ENCODE measurements at places on chromosomes 7 and 10.

DNA sequence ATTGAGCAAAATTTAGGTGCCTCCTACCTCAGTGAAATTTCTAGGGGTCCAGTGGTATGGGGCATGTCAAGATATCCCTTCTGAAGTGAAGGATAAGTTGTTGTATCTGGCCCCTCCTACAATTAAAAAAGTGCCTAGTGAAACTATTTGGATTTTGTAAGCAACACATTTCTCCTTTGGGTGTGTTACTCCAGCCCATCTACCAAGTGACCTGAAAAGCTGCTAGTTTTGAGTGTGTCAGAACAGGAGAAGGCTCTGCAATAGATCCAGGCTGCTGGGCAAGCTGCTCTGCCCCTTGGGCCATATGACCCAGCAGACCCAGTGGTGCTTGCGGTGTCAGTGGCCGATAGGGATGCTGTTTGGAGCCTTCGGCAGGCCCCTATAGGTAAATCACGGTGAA, 46.0 kb downstream of the PTPRE start:
- DNase-seq = no peak

GRCh38 chr10:97849687-97850402, at the start of gene GOLGA7B:
GOLGA7B (plus strand) TSS chr10:97849843; CDS start chr10:97850304, 461 bp downstream.
- peak; percentile 82 for DNase-seq

DNA sequence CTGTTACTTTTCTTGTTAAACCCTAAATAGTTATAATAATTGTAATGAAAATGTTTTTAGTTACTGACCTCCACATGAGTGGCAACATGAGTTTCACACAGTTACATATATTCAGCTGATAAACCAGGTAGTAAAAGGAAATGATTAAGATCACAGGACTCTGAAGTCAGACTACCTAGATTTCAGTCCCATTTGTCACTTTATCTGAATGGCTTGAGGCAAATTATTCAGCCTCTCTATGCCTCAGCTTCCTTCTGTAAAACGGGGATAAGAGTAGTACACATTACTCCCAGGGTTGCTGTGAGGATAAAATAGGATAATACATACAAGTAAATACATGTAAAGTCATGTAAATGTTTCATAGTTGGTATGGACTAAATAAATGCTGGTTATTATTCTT, 254.3 kb upstream of the LRRTM3 start:
- no peak for DNase-seq

DNA sequence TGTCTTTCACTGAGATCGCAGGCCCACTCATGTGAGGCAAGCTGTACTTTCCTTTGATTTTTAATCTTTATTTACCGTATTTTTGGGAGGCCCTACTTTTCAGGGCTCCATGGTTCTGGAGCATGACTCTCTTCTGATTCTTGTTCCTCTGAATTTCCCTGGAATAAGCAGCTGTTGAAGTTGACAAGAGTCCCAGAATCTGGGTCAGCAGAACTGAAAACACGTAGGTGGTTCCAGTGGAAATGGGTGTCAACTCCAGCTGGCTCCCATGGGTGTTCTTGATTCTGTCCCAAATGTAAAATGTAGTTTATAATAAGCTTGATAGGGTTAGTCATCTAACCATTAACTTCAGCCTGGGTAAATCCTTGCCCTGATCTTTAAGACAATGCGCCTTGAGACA, 409.4 kb downstream of the GATA3 start:
- no peak for DNase-seq

DNA sequence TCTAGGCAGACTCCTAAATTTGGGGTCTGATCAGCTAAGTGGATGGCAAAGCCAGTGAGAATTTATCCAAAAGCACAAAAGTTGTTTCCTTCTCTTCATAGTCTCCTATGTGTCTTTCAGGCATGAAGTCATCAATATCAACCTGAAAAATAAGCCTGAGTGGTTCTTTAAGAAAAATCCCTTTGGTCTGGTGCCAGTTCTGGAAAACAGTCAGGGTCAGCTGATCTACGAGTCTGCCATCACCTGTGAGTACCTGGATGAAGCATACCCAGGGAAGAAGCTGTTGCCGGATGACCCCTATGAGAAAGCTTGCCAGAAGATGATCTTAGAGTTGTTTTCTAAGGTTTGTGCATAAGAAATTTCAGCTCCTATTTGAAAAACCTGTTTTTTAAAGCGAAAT, 4.8 kb downstream of the GSTO1 start:
- no peak for DNase-seq

GRCh38 chr10:124162774-124163354, 69.5 kb upstream of the CHST15 start:
- DNase-seq = no peak

GRCh38 chr10:124619195-124619594, 125.0 kb downstream of the FAM53B start:
- no peak for DNase-seq

GRCh38 chr7:5143106-5143505, 46.9 kb upstream of the WIPI2 start:
- no peak for DNase-seq

DNA sequence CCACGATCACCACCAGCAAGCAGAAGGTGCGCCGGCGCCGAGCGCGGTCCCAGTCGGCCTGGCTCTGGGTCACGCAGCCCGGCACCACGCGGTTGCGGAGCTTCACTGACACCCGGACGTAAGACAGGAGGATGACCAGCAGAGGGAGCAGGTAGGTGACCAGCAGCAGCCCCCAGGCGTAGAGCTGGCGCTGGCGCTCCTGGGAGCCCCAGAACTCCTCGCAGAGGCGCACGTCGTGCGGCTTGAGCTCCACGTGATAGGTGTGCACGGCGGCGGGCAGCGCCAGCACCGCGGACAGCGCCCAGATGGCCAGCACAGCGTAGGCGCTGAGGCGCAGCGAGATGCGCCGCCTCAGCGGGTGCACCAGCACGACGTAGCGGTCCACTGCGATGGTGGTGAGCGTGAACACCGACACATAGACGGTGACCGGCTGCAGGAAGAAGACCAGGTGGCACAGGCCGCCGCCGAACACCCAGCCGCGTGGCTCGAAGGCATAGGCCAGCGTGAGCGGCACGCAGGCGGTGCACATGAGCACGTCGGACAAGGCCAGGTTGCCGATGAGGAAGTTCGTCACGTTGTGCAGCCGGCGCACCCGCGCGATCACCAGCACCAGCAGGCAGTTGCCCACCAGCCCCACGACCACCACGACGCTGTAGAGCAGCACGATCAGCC, 920 bp downstream of the PRLHR start:
- peak; percentile 72 for DNase-seq

DNA sequence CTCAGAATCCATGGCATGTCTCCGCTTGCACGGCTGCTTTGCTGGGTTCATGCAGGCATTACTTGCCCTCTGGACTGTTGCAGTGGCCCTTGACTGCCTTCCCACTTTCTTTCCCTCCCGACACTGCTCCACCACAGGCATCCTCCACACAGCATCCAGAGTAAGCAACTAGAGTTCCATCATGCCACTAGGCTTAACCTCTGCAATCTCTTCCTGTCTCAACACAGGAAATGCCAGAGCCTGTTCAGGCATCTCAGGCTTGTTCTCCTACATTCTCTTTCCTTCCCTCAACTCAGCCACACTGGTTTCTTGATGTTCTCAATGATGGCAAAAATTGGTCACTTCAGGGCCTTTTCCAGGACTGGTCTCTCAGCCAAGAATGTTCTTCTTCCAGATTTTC, 284.5 kb upstream of the KLF6 start:
- DNase-seq = no peak

- no peak for DNase-seq
Observed at GRCh38 chr10:132186488-132187429, at the start of gene DPYSL4. DPYSL4 (plus strand) TSS chr10:132186948; CDS start chr10:132187064, 116 bp downstream.

DNA sequence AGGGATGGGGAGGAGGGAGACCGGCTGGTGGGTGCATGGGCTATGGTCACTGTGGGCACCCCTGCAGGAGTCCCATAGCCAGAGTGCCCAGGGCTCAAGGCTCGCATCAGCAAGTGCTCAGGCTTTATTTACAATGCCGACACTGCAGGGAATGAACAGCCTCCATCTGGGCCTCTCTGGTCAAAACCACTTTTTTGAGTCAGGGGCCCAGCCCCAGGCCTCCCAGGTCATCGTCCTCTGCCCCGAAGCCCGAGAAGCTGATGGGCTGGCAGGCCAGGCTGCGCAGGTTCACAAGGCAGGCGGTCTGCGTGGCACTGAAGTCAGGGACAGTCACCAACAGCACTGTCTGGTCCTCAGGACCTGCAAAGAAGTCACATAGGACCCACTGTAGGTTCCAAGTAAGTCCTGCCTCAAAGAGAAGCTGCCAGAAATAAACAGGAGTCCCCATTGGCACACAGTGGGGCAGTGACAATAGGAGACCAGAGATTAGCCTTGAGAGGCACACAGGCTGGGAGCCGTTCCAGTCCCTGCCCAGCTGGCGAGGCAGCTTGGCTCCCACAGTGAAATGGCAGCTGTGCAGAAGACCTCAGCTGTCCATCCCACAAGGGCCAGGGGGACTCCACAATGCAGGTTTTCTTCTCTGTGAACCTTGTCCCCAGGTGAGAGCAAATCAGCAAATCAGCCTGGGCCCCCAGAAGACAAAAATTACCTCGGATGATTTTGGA, 8.6 kb downstream of the POLD2 start:
- DNase-seq = no peak

- no peak for DNase-seq
Observed at GRCh38 chr7:27351137-27351536, 108.5 kb downstream of the EVX1 start.

DNA sequence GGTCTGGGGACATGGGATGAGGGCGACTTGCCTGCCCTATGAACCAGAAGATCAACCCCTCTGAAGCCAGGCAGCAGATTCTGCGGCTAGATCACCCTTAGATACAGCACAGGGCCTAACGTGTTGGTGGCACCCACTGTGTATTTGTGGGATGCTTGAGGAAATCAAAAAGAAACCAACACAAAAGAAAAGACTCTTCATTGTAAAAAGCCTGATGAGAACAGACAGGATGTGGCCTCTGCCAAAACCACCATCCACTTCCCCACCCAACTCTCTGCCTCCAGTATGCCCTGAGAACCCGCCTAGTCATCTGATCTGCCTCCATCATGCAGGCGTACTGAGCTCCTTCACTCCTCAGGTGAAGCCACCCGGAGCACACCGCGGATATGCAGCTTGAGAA, 97.2 kb upstream of the INSYN2A start:
- no peak for DNase-seq

DNA sequence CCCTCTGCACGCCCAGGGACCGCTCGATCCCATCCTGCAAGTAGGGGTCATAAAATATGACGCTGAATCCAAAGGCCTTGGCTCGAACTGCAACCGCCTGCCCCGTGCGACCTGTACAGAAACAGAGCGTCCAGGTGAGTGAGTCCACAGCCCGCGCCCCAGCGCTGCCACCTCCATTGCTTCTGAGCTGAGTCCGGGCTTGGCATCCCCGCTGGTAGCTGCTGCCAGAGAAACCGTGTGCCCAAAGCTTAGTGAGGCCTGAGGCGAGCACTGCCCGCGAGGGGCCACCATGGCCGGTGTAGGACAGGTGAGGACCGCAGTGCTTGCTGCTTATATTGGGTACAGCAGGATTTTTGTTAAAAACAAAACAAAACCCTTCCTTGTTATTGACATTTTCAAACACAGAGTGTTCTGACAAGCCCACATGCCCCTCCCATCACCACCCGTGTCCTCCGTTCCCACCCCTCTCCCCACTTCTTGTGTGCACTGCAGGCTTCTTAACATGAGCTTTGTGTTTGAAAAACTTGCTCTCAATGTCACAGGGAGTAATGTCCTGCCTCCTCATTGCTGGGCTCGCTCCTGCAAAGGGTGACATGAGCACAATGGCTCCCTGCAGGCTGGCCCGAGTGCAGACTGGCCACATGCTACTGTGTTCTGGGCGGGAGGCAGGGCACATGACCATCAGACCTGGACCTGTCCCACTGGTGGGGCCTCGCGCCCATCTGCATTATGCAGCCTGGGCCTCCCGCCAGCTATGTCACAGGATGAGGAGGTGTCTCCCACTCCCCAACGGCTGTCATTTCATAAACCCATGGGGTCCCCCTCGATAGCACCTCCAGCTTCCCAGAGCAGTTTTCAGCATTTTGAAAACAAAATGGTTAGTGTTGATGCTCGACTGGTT, 52.9 kb downstream of the ZRANB1 start:
- peak; percentile 8 for DNase-seq

- peak; percentile 20 for DNase-seq
Observed at GRCh38 chr10:60572511-60573194, 183.0 kb upstream of the ANK3 start.

GRCh38 chr10:95250856-95251255, 39.9 kb downstream of the PDLIM1 start:
- no peak for DNase-seq

- DNase-seq = no peak
Observed at GRCh38 chr7:29610086-29610485, 46.5 kb downstream of the PRR15 start.

DNA sequence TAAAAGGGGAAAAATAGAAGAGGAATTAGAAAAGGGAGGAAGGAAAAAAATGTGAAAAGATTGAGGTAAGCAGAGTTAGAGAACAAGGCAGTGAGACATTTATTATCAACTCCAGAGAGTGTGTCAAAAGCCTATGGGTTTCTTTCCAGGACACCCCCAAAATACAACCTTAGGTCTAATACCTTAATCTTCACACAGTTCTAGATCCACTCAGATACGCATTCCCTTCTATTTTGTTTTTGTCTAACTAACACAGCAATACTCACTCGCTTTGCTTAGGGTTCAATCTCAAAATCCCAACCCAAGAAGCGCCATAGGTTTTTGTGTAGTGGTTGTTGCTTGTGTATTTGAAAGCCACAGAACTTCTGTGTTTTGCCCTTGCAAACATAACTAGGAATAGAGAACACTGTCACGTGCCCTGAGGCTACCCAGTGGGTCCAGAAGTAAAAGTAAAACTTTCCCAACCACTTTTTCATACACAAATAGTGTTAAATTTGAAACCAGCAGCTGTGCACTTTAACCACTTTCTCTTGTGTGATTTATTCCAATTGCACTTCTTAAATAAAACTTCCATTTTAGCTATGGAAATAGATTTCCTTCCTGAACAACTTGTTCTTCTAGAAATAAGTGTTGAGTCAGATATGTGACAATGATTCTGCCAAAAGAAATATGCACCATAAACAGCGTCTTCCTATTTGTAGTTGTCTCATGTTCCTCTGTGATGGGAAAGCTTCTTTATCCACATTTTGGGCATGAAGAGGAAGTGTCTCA, 414.7 kb upstream of the GHITM start:
- no peak for DNase-seq

DNA sequence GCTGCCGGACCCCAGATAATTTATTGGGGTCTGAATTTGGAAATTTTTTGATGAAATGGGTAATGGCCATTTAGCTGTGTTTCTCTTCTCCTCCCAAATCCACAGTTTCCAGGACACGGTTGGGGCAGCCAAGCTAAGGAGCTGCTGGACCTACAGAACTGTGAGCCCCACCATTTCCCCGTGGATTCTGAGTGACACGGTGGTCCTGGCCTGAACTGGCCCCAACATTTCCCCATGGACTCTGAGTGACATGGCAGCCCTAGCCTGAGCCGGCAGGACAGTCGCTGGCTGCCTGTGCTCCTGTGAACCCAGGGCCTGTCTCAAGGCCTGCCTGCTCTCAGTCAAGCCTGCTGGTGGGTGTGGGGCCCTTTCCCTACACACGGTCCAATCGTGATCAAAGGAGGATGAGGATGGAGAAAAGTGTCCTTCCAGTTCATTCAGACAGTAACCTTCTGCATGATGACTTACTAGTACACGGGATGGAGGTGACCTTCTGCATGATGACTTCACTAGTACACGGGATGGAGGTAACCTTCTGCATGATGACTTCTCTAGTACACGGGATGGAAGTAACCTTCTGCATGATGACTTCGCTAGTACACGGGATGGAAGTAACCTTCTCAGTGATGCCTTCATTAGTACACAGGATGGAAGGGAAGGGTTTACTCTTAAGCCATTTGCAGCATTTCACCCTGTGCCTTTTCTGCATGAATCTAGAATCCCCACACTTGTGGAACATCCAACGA, 359.9 kb downstream of the GLRX3 start:
- no peak for DNase-seq
